ENCODE measurements at places on chromosomes 11 and 22. TPM values are rescaled to one million over a fixed set of nuclear protein-coding genes. Genes with fewer than 3 reads are reported as not detected.

KDM4E gene
- total RNA-seq = not detected

NPAS4 gene
- total RNA-seq = 0.52 TPM

APOBEC3B gene
- total RNA-seq = 8.7 TPM

PTDSS2 gene
- 25.2 TPM for total RNA-seq

CD151 gene
- 35.4 TPM for total RNA-seq

NPTXR gene
- total RNA-seq = 1.2 TPM

FREY1 gene
- 3.2 TPM for total RNA-seq

DTX4 gene
- 0.62 TPM for total RNA-seq

MGAT3 gene
- total RNA-seq = 15.5 TPM

SCGB1C1 gene
- not detected for total RNA-seq

NUDT8 gene
- 8.8 TPM for total RNA-seq

TSGA10IP gene
- total RNA-seq = not detected

POU2AF1 gene
- 2.4 TPM for total RNA-seq

CALCA gene
- not detected for total RNA-seq

OSBPL5 gene
- total RNA-seq = 9.6 TPM

SLC22A9 gene
- total RNA-seq = not detected

NADSYN1 gene
- 120 TPM for total RNA-seq

POTEH gene
- not detected for total RNA-seq

ACRV1 gene
- not detected for total RNA-seq

IL10RA gene
- total RNA-seq = 187 TPM

BCO2 gene
- total RNA-seq = 1.2 TPM

DMC1 gene
- total RNA-seq = 12.3 TPM

PRPF19 gene
- 128 TPM for total RNA-seq

TMEM86A gene
- 0.42 TPM for total RNA-seq

MAPK1 gene
- total RNA-seq = 123 TPM

CRYBB2 gene
- total RNA-seq = not detected

TBX1 gene
- not detected for total RNA-seq

LRRC10B gene
- total RNA-seq = not detected

CASP4 gene
- 114 TPM for total RNA-seq

ATM gene
- total RNA-seq = 242 TPM

Measured in activated CD4-positive, alpha-beta T cell treated with anti-CD3 and anti-CD28 coated beads, Interleukin-2, amount 10 ng/mL, durations not matched to agents 7 days and 5 days (primary cell).